Mucosa of descending colon (tissue), 3 donors: ENCODE measurements at places on chromosomes 12 and 14.
A peak's percentile ranks its signal among the peaks of the same experiment; 100 is the strongest.

DNA sequence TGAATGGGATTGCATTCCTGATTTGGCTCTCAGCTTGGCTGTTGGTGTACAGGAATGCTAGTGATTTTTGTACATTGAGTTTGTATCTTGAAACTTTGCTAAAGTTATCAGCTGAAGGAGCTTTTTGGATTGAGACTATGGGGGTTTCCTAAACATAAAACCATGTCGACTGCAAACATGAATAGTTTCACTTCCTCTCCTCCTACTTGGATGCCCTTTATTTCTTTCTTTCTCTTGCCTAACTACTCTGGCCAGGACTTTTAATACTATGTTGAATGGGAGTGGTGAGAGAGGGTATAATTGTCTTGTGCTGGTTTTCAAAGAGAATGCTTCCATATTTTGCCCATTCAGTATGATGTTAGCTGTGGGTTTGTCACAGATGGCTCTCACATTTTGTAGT is 141.5 kb downstream of the CEP83 start:
- no peak for DNase-seq

DNA sequence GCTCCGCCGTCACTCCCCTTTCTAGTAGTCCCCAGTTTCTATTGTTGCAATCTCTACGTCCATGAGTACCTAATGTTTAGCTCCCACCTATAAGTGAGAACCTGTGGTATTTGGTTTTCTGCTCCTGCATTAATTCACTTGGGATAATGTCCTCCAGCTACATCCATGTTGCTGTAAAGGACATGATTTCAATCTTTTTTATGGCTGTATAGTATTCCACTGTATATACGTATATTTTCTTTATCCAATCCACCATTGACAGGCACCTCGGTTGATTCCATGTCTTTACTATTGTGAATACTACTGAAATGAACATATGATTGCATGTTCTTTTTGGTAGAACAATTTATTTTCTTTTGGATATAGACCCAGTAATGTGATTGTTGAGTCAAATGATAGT is 114.7 kb downstream of the ANKS1B start:
- DNase-seq, result no peak

DNA sequence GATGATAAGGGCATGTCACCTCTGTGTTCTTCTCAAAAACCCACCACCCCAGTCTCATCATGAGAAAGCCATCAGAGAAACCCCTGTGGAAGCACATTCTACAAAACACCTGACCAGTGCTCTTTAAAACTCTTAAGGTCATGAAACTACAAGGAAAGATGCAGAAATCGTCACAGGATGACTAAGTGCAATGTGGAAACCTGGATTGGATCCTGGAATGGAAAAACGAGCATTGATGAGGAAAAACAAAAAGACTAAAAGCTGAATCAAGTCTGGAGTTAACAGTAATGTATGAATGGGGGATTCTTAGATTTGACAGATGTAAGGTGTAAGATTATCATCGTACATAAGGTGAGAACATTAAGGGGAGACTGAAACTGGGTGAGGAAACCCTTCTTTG is 211.0 kb downstream of the TBX5 start:
- no peak for DNase-seq

DNA sequence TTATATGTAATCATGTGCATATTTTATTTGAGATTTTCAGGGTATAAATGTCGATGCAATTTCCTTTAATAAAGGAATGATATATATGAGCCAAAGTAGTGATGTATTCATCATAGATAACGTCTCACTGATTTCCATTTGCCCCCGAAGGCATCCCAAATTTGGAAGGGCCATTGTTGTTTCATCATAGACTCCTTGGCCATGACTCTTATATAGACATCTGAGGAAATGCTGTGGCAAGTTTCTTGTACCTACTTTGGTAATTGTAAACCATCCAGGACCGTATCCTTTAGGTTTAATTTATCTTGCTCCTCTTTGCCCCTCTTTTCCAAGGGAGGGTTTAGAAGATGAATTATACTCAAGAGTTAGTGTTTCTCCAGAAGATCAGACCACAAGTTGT is 84.7 kb downstream of the SAMD4A start:
- no peak for DNase-seq

DNA sequence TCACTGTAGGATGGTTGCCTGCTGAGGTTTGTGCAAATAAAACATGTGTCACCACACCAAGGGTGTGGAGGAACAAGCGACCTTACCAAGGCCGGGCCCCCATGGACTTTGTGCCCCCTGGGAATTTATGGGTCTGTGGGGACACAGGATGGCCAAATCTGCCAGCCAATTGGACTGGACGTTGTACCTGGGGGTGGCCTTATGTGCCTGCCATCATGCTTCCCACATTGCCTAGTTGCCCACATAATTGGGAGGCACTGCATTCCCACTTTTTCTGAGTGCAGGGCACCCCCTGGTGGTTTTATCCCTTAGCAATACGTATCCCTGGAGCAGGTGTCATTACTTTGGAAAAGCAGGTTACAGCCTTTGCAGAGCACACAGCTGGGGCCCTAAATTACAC is 92.6 kb upstream of the TMPO start:
- DNase-seq, result peak; percentile 79

DNA sequence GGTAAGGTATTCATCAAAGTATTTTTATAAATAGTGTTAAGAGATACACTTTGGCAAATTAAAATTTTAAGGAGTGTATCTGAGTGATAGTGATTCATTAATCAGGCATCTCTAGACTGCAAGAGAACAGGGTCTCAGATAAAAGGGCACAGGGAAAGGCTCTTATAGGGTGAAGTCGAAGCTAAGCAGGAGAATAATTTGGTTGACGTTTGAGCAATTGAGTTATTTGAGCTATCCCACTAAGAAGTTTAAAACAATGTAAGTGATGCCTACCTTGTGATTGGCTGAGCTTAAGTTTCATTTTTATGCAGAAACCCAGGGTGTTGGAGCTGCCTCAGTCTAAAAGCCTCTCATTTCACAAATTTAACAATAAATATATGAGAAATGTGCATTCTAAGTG is 125.3 kb downstream of the SLC6A15 start:
- no peak for DNase-seq

GRCh38 chr14:103391048-103391447 is 5.8 kb downstream of the MARK3 start:
- no peak for DNase-seq

- no peak for DNase-seq
Observed at GRCh38 chr12:60148109-60148508, 552.3 kb downstream of the SLC16A7 start.

DNA sequence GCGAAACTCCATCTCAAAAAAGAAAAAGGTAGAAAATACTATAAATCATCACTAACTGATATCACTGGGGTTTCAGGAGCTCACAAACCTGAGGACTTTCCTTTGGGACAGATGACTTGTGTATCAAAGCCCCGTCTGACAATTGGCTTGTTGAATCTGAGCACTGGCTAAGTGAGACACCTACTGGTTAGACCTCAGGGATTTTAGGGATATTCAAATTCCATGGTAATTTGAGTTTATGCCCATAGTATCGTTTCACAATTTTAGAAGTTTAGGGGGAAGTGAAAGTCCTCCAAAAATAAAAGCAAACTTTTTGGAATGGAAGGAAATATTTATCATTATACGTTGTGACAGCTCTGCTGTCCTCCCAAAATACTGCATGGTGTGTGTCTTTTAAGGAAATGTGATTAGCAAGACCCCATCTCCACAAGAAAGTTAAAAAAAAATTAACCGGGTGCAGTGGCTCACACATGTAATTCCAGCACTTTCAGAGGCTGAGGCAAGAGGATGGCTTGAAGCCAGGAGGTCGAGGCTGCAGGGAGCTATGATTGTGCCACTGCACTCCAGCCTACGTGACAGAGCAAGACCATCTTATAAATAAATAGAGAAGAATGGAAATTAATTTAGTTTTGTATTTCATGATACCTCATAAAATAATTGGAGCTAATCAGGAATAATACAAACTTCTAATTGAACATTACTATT is 49.2 kb downstream of the FBXL14 start:
- DNase-seq, result no peak

DNA sequence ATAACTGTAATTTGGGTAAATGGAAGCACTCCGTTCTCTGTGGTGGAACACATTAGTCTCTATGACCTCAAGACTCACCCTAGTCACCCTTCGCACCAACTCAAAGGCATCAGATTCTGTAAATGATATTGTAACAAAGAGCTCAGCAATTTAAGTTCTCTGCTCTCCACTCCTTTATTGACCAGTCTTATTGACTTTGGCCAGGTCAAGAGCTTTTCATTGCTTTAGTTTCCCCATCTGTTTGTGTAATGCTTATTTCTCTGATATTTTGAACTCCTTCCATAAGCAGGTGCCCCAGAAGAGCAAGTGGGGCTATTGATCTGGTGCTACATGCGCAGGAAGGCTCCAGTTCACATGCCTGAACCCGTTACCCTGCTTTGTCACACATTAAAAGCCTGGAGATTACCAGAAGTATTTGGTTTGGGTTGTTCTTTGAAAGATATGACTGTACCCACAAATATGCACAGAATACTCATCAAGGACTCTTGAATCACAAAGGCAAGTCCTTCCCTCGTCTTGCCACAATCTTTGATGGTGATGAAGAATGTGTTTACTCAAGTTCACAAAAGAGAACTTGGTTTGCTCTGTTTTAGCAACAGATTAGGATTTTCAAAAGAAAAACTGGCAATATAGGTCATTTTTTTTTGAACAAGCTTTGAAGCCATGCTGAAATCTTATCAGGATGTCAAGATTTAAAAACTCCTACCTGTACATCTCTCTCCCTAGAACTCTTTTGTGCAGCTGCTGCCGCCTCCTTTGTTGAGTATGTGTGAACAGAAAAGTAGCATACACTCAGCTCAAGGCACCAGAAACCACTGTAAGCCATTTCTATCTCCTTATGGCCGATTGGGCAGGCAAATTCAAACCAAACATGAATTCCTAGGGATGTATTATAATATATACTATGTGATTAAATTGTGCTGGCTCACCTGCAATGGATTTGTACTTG is 193.9 kb downstream of the BCAT1 start:
- no peak for DNase-seq

GRCh38 chr12:56165369-56165768 is 7.2 kb downstream of the MYL6 start:
- DNase-seq, result no peak

GRCh38 chr12:95614390-95614982 is 63.2 kb upstream of the USP44 start:
- no peak for DNase-seq

- DNase-seq, result no peak
Observed at GRCh38 chr12:29544428-29545101, 47.1 kb upstream of the OVCH1 start.

- DNase-seq, result no peak
Observed at GRCh38 chr14:96166461-96167223, 38.0 kb upstream of the BDKRB2 start.

DNA sequence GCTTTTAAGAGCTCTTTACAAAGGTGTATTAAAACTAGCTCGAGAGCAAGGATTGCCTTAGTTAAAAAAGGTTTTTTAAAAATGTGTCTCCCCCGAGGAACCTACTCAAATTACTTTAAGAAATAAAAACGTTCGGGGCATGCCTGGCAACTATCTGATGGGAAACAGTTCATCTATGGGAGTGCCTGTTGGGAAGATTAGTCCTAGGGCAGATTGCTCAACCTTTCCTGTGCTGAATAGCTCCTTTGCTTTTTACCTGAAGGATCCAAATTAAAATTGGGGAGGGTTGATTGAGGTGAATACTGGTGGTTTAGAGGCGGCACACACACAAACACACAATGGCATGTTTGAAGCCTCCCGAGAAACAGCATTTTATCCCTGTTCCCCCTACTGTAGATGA is 541.4 kb upstream of the ATP2B1 start:
- no peak for DNase-seq

DNA sequence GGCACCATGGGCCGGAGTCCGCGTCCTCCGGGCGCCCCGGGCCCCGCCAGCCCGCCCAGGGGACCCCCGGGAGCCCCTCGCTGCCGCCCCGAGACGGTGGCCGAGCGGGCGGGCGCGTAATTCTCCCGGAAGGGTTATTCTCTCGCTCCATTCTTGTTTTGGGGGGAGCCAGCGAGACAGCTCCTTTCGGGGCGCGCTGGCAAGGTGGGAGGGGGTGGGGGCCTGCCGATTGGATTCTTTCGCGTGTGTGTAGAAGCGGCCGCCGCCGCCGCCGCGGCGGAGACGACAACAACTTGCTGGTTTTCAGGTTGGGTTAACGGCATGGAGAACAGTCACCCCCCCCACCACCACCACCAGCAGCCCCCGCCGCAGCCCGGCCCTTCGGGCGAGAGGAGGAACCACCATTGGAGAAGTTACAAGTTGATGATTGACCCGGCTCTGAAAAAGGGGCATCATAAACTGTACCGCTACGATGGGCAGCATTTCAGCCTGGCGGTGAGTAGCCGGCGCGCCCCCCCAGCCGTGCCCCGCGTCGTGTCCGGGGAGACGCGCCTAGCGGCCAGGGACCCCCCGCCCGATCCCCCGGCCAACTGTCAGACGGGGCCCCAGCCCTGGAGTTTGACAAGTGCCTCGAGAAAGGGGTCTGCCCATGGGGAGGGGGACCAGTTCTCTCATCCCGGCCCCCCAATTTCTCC is 755 bp downstream of the SETD1B start:
- DNase-seq, result peak; percentile 74

- no peak for DNase-seq
Observed at GRCh38 chr14:76337635-76338545, 38.0 kb upstream of the ESRRB start.

- peak; percentile 99 for DNase-seq
Observed at GRCh38 chr14:49620182-49621113, at the start of the genes MGAT2 and RPL36AL. MGAT2 (plus strand) TSS chr14:49620799; CDS start chr14:49621269, 470 bp downstream. RPL36AL (minus strand) TSS chr14:49620626; CDS start chr14:49619104, 1,522 bp downstream.

- DNase-seq, result no peak
Observed at GRCh38 chr12:104682790-104683279, 226.1 kb downstream of the CHST11 start.

- no peak for DNase-seq
Observed at GRCh38 chr14:99258876-99259726, 12.9 kb downstream of the BCL11B start.

DNA sequence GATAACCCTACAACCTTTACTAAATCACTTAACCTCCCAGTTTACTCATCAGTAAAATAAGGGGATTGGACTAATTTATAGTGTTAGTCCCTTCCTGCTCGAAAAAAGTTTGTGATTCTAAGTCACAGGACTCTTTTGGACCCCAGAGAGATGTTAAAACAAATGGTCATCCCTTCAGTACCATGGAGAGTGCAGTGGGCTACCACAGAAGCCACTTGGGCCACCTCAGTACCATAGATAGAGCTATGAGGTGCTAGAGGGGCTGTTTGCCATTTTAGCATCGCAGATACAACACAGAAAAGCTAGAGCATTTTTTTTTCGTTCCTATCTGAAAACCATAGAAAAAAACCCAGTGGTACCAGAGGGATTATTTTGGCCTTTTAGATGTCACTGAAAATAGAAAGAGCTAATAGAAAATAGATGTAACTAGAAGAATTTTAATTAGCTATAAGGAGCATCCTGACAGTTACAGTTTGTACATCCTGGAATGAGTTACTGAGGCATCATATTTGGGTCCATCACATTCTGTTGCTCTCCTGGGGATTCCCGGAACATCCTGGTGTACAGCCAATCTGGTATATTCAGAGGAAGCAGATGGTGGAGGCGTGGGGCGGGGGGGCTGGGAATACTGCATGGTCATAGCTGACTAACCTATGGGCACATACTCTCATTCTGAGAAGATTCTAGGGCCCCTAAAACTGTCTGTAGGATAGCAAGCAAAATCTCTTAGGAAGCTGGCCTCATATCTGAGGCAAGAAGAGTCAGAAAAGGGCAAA is 2.8 kb downstream of the ZNF219 start:
- no peak for DNase-seq

GRCh38 chr12:71069311-71069710 is 88.5 kb downstream of the TSPAN8 start:
- no peak for DNase-seq
